Hematopoietic multipotent progenitor cell treated with erythropoietin and hydrocortisone succinate and interleukin-3 and kit ligand, for 6 days (in vitro differentiated cells): ENCODE measurements at places on chromosomes 1 and 21.
A peak's percentile ranks its signal among the peaks of the same experiment; 100 is the strongest.

GRCh38 chr1:16922885-16923431 is 1.2 kb downstream of the CROCC start:
- DNase-seq: no peak

DNA sequence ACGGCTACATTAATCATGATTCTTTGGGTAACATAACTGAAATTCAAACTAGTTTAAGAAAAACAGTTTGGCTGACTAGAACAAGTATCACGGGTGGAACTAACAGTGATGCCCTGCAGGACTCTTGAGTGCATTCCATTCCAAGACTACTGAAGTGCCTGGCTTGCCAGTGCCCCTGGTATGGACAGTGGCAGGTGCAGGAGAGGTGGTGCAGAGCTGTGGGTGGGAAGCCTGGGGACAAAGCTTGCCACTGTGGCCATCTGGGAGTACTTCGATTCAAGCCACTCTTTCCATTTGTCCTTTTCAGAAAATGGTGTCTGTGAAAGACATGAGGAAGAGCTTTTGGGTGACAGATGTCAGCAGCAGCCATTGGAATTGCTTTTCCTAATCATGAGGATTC is 166.5 kb downstream of the RRAGC start:
- no peak for DNase-seq

GRCh38 chr1:108961752-108962486 is 1.4 kb downstream of the CLCC1 start:
- no peak for DNase-seq

GRCh38 chr1:186813420-186813819 is 15.3 kb upstream of the PLA2G4A start:
- no peak for DNase-seq

DNA sequence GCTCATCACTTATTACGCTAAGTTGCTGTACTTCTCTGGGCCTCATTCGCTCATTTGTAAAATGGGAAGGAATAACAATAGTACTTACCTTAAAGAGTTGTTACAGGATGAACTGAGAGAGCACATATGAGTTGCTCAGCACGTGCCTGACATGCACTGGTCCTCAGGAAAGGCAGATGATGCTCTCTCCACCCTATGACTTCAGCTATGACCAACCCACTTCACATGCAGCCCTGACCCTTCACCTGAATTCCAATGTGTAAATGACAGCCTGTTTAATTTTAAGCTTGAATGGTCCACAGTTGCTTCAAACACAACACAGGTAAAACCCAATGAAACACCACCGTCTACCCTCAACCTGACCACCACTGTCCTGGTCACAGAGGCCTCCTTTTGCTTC is 32.9 kb downstream of the GADD45A start:
- no peak for DNase-seq

GRCh38 chr1:36367066-36367465 is 18.7 kb downstream of the STK40 start:
- DNase-seq: no peak

DNA sequence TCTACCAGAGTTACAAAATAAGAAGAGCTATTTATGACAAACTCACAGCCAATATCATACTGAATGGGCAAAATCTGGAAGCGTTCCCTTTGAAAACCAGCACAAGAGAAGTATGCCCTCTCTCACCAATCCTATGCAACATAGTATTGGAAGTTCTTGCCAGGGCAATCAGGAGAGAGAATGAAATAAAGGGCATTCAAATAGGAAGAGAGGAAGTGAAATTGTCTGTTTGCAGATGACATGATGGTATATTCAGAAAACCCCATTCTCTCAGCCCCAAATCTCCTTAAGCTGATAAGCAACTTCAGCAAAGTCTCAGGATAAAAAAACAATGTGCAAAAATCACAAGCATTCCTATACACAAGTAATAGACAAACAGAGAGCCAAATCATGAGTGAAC is 1169.5 kb downstream of the AMY1C start:
- DNase-seq: no peak

GRCh38 chr1:115144176-115144575 is 54.9 kb upstream of the TSPAN2 start:
- DNase-seq: no peak

DNA sequence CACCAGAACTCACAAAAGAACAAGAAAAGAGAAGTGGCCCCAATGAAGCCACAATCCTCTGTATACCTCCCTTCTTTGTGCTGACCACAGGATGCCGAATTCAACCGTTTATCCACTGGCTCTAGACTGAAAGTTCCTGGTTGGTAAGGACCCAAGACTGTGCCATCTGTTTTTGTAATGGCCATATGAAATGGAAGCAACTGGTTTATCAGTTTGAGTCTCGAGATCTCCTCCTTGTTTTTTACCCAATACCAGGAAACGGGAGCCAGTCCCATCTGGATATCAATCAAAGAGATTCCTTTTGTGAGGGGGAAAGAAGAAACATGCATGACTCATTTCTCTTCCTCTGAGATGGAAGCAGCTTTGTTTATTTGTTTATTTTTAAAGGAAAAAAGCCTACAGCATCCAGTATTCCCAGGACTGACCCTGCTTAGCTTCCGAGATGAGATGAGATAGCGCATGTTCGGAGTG is 32.4 kb upstream of the ZNF124 start:
- DNase-seq: no peak

DNA sequence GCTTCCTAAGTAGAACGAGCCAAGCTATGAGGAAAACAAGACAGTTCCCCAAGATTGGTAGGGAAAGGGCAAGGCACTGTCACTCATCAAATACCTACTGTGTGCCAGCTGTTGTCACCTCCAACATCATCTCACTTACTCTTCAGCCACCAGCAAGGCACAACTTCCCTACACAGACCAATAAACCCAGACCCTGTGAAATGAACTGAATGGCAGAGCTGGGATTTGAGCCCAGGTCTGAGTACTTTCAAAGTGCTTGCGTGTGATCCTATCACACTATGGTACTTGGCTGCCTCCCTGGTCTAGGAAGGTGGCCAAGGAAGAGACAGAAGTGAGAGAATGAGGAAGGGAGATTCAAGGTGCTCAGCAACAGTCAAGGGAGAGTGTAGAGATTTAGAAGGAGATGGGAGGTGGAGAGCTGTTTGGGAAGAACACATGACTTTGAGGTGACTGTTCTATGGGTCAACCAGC is 16.7 kb upstream of the TRIM63 start:
- no peak for DNase-seq

DNA sequence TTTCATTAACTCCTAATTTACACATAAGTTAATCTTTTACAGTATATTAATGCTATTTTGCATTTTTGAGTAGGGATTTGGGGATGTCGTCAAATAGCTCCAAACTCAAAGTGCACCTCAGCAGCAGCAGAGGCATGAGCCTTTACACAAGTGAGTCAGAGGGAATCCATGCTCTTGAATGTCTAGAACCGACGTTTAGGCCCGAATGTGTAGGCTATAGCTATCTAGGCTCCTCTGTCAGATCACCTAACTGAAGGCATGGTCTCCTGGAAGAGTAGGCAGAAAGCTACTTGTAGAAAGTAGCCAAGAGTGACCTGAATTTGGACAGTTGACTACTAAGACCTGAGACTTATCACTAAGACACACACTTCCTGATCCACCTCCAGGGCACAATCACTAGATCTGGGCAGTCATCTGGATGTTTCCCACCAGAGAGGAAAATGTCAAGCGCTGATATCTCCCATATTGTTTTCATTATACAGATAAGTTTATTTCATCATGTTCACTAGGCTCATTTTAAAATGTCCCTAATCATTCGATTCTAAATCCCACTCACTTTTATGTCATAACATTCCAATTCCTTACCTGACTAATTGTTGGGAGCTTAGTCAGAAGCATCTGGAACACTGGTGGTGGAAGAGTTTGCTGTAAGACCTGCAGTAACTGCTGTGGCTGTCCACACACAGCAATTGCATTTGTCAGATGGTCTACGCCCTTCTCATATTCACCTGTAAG is 15.3 kb downstream of the TOMM20 start:
- peak; percentile 52 for DNase-seq

GRCh38 chr21:33064623-33065390 is 5.1 kb upstream of the OLIG1 start:
- peak; percentile 78 for DNase-seq

- no peak for DNase-seq
Observed at GRCh38 chr1:240936911-240937668, 325.1 kb upstream of the GREM2 start.

DNA sequence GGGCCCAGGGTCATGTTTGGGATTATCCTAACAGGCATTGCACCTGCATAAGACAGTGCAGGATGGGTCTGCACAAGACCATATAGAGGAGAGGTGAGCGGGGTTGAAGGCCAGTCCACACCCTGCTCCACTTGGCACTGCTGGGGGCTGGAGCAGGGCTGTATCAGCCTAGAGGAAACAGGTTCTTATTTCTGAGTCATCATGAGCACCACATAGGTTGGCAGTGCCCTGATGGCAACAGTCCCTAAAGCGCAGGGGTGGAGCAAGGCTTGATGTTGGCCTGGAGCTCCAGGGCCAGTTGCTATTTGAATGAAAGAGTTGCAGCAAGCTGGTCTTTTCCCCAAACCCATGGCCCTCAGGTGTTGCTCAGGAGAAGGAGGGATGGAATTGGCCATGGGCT is 29.8 kb upstream of the BMP8B start:
- DNase-seq: no peak

DNA sequence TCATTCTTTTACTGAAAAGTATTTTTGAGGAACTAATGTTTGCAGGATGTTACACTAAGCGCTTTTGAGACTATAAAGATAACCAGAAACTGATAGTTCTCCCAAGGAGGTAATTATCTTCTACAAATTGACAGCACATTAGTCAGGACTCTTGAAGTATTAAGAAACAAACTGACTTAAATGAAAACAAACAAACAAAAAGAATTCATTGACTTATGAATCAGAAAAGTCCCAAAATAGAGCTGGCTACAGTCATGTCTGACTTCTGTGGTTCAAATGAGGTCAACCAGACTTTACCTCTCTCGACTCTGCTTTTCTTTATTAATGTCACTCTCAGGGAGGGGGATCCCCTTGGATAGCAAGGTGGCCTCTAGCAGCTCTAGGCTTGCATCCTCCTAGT is 296.8 kb downstream of the TPR start:
- no peak for DNase-seq

GRCh38 chr21:39882151-39882838 is 15.1 kb downstream of the PCP4 start:
- DNase-seq: no peak

GRCh38 chr1:94953746-94954145 is 26.8 kb upstream of the CNN3 start:
- no peak for DNase-seq

DNA sequence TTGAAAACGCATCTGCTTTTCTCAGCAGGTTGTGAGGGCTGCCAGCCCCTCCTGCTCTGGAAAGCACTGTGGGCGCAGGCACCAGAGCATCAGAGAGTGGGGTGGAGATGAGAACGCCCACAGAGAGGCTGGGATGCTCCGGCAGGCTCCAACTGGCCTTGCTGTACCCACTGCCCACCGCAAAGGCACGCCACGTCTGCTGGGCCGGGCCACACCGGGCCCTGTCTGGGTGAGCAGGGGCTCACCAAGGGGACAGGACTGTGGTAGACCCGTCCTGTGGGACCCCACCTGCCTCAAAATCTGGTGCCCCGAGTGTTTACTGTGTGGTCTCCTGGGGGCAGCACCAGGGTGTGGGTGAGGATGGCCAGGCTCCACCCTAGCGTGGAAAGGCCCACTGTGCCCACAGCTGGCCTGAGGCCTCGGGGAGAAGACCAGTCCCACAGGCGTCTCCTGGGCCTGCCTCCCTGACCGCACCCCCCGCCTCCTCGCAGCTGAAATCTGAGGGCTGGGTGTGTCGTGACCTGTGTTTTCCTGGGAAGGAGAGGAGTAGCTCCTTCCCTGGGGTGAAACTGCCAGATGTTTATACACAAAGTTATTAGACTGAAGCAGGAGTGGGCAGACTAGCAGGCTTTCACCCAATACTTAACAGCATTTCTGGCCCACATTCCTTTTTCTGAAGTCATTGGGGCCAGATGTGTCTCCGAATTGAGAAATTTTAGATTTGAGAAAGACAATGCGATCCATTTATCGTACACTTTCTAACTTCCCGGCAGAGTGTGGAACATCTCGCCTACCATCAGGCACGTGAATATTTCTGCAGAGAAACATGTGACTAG is 53.8 kb downstream of the STUM start:
- DNase-seq: no peak

DNA sequence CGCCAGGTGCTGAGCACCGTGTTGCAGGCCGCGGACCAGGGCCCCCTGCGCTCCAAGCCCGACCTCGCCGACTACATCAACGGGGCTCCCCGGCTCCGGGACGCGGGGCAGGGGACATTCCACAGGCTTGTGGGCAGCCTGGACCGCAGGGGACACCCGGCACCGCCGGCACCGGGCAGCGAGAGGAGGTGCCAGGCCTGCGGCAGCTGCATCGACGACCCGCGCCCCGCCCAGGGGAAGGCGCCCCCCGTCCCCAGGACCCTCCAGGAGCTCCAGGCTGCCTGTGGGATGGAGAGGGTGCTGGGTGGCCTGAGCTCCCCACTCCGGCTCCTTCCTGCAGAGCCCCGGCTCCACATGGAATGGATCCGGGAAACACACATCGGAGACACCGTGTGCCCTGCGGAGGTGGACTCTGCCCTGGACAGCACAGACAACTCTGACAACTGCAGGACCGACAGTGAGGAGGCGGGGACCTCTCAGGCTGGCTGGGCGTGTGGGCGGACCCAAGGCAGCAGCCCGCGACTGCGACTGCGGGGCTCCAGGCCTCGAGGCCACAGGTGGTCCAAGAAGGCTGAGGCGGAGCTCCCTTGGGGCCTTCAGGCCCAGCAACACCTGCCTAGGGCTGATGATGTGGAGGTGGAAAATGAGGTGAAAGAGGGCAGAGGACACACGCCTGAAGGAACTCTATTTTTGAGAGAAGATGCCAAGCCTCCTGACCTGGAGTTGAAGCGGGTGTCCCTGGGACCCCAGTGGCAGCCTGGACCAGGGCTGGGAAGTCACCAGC is 22.8 kb downstream of the KIAA1614 start:
- no peak for DNase-seq
